ENCODE measurements at places on chromosomes 6 and 20. TPM values are rescaled to one million over a fixed set of nuclear protein-coding genes. Genes with fewer than 3 reads are reported as not detected.
A peak's percentile ranks its signal among the peaks of the same experiment; 100 is the strongest.

DNA sequence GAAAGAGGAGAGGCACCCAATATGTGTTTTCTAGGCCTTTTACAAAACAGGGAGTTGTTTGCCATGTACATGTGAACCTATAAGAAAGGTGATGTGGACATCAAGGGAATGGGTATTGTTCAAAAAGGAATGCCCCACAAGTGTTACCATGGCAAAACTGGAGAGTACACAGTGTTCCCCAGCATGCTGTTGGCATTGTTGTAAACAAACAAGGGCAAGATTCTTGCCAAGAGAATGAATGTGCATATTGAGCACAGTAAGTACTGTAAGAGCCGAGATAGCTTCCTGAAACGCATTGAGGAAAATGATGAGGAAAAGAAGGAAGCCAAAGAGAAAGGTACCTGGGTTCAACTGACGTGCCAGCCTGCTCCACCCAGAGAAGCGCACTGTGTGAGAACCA lies 13.1 kb downstream of the QRSL1 start:
- no peak for DNase-seq

TASP1 gene
- 20.1 TPM for total RNA-seq

- DNase-seq = no peak
Observed at GRCh38 chr6:140970485-140970884, 1162.2 kb upstream of the GJE1 start.

TINAG gene
- total RNA-seq = 16.5 TPM

DNA sequence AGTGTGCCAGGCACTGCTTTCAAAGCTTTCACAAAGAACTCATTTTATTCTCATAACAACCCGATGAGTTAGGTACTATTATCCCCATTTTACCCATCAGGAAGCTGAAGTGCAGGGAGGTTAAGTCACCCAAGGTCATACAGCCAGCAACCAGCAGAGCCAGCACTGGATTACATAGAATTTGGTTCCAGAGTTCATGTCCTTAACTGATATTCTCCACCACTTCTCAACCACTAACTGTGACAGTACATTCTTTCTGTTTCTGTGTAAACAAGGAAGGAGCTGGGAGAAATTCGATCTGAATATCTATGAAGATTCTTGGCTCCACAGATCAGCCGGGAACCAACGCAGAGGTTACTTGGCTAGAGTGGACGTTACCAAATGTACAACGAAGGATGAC lies 98.0 kb downstream of the KIF16B start:
- DNase-seq = peak; percentile 41

Data from renal cortical epithelial cell (primary cell).